ENCODE measurements at places on chromosomes 13 and 19.

- DNase-seq, result no peak
These were observed 819.2 kb downstream of the UQCRFS1 start for GRCh38 chr19:28393574-28394336.

DNA sequence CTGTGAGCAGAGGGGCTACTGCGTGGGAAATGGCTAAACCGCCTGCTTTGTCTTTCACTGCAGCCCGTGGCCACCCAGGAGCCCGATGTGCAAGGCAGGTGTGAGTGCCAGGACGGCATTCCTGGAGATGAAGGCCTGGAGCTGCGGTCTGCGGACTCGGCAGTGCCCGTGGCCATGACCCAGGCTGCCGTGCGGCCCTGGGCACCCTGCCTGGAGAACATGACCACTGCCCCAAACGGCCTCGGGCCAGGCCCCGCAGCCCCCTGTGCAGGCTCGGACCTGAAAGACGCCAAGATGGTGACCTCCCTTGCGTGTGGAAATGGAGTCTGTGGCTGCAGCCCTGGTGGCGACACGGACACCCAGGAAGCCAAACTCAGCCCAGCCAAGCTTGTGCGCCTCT lies 62.2 kb downstream of the SPATA13 start:
- DNase-seq, result no peak

GRCh38 chr13:98657506-98658085 lies 80.7 kb upstream of the STK24 start:
- no peak for DNase-seq

- no peak for DNase-seq
These were observed 126.4 kb downstream of the SPRY2 start for GRCh38 chr13:80214521-80214991.

DNA sequence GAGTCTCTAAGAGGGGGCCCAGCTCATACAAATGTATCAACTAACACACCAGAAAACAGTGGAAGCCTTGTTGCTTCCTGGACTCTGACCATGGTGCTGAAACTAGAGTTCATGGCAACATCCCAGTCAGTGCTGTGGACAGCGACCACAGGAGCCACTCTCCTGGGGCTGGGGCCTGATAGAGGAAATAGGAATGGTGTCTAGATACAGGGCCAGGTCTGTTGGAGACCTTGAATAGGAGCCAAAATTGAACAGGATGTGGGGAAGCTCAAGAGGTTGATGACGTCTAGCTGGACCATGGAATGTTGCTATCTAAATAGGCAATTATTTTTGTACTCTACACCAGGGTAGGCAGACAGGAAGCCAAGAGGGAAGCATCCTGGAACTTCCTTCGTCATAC lies 21.7 kb downstream of the LILRB4 start:
- no peak for DNase-seq

- DNase-seq, result no peak
These were observed 2.2 kb downstream of the ABCC4 start for GRCh38 chr13:95298971-95299621.

DNA sequence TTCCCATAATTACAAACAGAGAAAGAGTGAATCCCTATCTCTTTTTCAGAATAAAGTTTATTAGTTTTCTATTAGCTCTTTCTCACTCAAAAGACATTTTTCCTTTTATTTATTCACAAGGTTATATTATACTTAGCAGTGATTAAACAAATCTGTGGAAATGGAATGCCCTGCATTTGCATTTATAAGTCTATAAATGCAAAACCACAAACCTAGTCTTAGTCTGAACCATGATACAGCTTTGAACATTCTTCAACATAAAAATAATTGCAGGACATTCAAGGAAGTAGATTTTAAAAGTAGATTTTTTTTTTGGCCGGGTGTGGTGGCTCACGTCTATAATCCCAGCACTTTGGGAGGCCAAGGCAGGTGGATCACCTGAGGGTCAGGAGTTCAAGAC lies 8.3 kb downstream of the XPO4 start:
- DNase-seq, result no peak

DNA sequence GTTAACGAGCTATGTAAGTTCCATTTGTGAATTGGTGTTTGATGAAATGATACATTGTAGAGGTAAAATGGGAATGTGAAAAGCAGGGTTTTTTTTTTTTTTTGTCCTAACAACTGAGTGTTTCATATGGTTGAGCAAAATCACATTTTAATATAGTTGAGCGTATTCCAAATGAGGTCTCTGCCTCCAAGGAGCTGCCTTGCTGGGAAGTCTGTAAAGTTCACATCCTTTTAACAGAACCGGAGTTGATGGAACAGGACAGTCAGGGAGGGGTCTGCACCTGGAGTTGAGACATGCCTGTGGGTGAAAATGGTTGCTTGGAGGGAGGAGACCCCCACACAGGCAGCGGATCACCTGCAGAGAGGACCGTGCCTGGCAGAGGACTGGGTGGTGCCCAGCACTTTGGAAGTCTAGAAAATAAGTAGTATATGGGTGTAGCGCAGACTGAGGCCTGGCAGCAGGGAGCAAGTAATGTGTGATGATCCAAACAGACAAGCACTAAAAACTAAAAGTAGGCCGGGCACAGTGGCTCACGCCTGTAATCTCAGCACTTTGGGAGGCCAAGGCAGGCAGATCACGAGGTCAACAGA lies 75.2 kb upstream of the UBAC2 start:
- no peak for DNase-seq

Measured in activated gamma-delta T cell treated with anti-CD3 and anti-CD28 coated beads, Interleukin-2, amount 50 U/mL, for 16 hours (primary cell).